ENCODE measurements at places on chromosomes 6 and 20. TPM values are rescaled to one million over a fixed set of nuclear protein-coding genes. Genes with fewer than 3 reads are reported as not detected.
A peak's percentile ranks its signal among the peaks of the same experiment; 100 is the strongest.

GRCh38 chr6:96522465-96523009 lies 931 bp downstream of the UFL1 start:
- no peak for DNase-seq

The DEFB132 gene
- not detected for total RNA-seq

The PXT1 gene
- 0.37 TPM for total RNA-seq

The ADTRP gene
- 40.9 TPM for total RNA-seq

GRCh38 chr6:121549736-121550135 lies 114.3 kb downstream of the GJA1 start:
- DNase-seq, result no peak

GRCh38 chr20:44526129-44526528 lies 4.3 kb upstream of the SERINC3 start:
- DNase-seq, result no peak

GRCh38 chr6:15916581-15916980 lies 212.3 kb upstream of the MYLIP start:
- DNase-seq, result no peak

DNA sequence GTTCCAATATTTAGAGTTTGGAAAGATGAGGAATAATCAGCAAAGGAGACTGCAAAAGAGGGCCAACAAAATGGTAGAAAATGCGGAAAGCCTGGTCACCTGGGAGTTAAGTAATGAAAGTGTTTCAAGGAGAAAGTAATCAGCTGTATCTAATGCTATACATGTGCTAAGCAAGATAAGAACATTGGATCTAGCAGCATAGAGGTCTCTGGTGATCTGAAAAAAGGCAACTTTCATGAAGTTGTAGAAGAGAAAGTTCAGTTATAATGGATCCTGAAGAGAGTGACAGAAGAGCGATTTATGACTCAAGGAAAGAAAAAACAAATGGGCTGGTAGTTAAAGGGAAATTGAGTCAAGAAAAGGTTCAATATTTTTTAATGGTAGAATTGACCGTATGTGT lies 4.6 kb upstream of the RSPH3 start:
- DNase-seq, result no peak

The PDE7B gene
- 0.25 TPM for total RNA-seq

DNA sequence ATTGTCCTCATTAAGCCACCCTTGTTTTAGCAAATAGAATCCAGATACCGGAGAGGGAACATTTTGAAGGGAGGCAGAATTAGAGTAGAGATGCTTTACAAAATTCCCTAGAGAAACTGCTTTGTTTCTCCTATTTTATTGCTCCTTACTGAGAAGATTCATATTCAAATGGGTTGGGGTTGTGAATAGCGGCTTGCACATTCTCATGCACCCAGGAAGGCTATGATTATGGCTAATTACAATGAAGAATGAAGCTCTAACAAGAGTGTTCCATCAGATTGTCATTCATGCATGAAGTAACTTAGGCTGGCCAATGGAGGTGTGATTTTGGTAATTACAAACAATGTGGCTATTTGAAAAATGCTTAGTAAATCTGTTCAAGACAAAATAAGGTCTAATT lies 129.6 kb downstream of the PACRG start:
- no peak for DNase-seq

The SMOC2 gene
- total RNA-seq, result not detected

- DNase-seq, result no peak
Observed at GRCh38 chr6:104955927-104956730, 778 bp upstream of the LIN28B start.

The CEBPB gene
- total RNA-seq, result 17.3 TPM

GRCh38 chr6:108838101-108838717 lies 10.0 kb upstream of the ARMC2 start:
- no peak for DNase-seq

The AHCY gene
- total RNA-seq, result 15.4 TPM

- no peak for DNase-seq
Observed at GRCh38 chr6:25248123-25248522, 31.1 kb upstream of the CARMIL1 start.

The MEI4 gene
- not detected for total RNA-seq

DNA sequence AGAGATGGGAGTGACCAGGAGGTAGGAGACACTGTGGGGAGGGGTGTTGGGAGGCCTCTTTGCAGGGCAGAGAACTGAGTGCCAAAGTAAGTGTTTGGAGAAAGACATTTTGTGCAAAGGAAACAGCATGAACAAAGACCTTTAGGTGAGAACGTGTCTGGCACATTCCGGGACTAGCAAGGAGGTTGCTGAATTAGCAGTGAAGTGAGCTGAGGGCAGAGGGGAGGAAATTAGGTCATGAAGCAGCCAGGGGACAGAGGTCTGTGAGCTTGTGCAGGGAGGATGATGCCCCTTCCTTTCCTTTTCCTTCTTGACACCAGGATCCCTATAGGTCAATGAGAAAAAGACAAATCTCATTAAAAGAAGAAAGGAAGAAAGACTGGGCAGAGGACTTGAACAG lies 21.4 kb upstream of the AHCY start:
- no peak for DNase-seq

- DNase-seq, result no peak
Observed at GRCh38 chr6:144710207-144710606, 425.1 kb downstream of the UTRN start.

The RBPJL gene
- not detected for total RNA-seq

The HLA-DRA gene
- total RNA-seq, result 100 TPM

DNA sequence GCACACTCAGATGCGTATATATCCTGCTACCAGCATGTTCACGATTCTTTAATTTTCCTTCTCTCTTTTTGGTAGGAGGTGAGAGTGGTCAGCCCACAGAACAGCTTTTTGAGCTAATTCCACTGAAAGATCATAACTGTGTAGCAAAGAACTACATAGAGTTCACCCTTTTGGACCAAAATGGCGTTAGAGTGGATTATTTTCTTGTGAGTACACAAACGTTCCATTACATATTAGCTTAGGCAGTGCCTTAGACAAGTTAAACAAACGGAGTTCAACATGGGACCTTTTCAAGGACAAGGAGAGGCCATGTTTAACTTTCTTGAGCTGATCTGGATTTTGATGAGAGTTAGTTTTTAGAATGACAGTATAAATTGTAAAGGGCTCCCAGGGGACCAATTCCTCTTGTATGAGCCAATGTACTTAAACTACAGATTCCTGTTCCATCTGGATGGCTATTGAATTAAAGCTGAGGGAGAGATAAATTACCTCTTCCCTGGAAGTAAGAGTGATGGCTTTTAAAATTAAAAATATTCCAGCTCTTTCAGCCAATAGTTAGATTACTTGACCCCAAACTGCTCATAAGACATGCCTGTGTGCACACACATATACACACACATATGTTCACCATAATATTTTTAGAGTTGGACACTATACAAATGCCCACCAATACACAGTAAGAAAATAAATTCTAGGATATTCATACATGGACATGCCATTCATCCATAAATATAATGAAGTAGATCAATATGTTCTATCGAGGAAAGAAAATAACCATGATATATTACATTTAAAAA lies 25.6 kb upstream of the ARMH2 start:
- no peak for DNase-seq

The CCN6 gene
- total RNA-seq, result not detected

- DNase-seq, result no peak
Observed at GRCh38 chr20:11553603-11554002, 364.1 kb upstream of the BTBD3 start.

The RAET1G gene
- 0.76 TPM for total RNA-seq

The MTFR2 gene
- total RNA-seq, result 3.7 TPM

The RWDD2A gene
- total RNA-seq, result 2.1 TPM

- peak; percentile 95 for DNase-seq
Observed at GRCh38 chr6:35731736-35732532, 4.9 kb upstream of the ARMC12 start.

DNA sequence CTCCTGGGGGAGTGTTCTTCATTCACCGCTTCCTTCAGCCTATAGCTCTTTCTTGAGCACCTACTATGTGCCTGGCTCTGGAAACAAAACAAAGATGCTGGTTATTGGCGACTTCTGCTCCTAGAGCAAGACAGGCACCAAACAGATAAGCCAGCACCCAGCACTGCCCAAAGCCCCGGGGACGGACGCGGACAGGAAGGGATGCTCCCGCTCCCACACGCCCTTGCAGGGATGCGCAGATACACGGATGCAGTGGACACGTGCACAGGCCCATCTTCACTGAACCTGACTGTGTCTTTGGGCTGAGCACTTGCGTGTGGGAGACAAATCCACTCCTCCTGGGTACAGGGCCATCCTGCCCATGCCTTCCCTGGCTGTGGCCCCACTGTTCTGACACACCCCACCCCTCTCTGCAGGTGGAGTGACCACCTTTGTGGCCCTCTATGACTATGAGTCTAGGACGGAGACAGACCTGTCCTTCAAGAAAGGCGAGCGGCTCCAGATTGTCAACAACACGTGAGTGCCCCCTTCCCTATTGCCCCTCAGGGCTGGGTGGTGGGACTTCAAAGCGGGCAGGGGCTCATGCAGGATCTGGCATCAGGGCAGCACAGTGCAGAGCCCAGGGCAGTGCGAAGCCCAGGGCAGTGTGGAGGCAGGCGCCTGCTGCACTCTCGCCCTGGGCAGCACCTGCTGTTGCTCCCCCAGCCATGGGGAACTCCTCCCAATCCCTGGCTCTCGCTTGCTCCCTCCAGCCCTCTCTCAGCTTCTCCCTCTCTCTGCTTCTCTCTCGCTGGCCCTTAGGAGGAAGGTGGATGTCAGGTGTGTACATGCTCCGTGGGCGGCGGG lies 39.9 kb downstream of the SRC start:
- no peak for DNase-seq

The BRD2 gene
- total RNA-seq, result 425 TPM

Data from CD4-positive, CD25-positive, alpha-beta regulatory T cell (primary cell).